ENCODE measurements at places on chromosomes 11 and 22. TPM values are rescaled to one million over a fixed set of nuclear protein-coding genes. Genes with fewer than 3 reads are reported as not detected.

C11orf86 gene
- total RNA-seq, result not detected

OOSP1 gene
- total RNA-seq, result not detected

RIMBP3C gene
- 0.57 TPM for total RNA-seq

MS4A14 gene
- total RNA-seq, result not detected

CRYBB2 gene
- not detected for total RNA-seq

MOGAT2 gene
- 0.13 TPM for total RNA-seq

ZNF70 gene
- 2.6 TPM for total RNA-seq

CD3D gene
- total RNA-seq, result 412 TPM

TMEM225 gene
- not detected for total RNA-seq

PGA4 gene
- not detected for total RNA-seq

DSCAML1 gene
- not detected for total RNA-seq

NAV2 gene
- total RNA-seq, result 0.08 TPM

PDGFB gene
- total RNA-seq, result 2.1 TPM

MS4A6E gene
- not detected for total RNA-seq

DNA sequence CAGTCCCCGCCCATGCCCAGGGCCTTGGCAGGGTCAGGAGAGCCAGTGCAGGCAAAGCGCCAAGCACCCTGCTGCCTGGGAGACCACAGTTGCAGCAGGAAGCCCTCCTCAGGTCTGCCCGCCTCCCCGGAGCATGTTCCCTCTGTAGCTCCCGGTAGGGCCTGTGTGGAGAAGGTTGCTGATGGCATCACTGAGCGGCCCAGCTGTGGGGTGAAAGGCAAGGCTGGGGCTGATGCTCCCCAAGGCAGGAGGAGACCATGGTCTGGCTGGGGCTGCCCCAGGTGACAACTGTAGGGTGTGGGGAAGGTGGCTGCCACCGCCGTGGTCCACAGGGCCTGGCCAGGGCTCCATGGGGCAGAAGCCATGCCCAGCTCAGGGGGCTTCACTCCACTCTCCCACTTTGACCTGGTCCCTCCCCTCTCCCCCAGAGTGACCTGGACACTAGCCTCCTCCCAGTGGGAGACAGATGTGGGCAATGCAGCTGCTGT, 53.0 kb downstream of the CDKN1C start:
- no peak for DNase-seq

GRCh38 chr11:44797886-44798606, 71.3 kb downstream of the TSPAN18 start:
- no peak for DNase-seq

DNA sequence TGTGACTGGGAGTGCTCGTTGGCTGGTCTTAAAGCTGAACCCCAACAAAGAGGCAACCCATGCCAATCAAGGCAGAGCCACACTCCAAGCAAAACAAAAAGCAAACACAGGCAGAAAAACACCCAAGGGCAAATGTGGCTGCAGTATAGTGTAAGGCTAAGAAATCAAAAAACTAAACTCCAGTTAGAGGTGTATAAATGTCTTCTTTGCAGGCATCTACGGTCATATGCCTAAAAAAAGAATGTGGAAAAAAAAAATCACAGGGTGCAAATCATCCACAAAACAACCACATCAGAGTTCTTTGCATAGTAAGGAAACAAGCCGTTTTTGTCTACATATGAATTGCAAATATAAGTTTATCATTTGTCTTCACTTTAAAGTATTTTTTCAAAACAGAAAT, 27.8 kb downstream of the ARFGAP3 start:
- no peak for DNase-seq

DNA sequence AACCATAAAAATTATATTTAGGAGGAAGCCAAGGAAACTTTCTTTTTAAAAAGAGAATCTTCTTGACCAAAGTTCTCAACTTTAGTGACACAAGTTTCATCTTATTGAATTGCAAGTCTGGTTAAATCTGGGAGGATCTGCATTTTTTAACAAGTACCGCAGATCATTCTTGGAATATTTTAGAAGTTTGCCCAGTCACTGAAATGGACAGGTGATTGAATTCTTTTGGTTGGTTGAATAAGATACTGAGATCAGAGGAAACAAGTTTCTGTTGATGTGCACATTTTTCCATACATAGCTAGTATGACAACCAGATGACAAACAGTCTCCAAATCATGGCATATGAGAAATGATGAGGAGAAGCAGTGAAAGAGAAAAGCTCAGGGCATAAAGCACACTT, 50.2 kb downstream of the SLN start:
- DNase-seq, result no peak

DNA sequence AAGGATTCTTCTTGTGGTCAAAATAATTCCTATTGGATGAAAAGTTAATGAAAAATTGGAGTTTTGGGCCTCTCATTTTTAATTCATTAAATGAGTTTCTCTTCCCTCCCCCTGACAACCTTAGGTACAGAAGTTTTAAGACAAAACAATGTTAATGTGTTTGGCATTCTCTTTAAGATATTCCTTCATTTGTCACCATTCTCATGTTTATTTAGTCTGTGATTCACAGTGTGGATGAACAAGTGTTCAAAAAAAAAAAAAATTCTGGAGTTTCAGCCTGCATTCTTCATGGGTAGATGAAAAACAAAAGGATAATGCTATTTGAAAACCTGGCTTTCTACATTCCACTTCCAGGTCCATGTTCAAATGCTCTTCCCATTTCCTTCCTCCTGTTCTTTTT, 172.6 kb upstream of the LUZP2 start:
- no peak for DNase-seq

GRCh38 chr11:61871158-61871597, 20.2 kb downstream of the FADS3 start:
- peak; percentile 49 for DNase-seq

DNA sequence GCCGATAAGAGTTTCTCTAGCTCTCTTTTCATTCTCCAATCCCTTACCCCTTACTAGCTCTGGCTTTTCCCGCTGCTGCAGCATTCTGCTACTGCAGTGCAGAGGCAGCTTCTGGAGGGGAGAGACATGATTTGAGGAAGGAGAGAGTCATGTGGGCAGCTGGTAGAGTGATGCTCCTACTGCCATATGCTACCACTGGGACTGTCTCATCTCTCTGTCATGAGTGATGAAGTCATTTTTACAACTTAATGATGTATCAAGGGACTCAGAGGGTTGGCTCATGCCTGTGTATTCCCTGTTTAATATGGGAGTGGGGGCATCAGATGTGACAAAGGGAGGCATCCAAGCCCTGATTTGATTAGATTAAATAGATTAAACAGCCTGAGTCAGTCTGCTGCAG, 11.3 kb downstream of the SLC17A6 start:
- DNase-seq, result no peak

DNA sequence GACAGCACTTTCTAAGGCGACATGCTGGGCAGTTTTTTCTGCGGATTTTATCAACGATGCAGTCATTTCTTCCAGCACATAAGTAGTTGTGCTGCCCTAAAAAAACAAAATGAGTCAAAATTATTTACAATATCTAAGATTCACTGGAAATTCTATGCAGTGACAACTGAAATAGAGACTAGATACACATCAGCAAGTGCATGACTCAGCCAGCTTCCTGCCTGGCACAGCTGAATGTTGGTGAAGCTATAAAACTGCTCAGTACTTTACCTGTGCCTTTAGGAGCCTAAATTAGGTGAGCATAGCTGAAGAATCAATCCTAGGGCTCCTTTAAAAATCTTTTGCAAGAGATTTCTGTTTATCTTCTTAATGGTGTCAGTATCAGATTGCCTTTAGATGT, 37.8 kb downstream of the PGR start:
- DNase-seq, result no peak

GRCh38 chr11:67270256-67271204, 4.3 kb downstream of the GRK2 start:
- DNase-seq, result no peak

DNA sequence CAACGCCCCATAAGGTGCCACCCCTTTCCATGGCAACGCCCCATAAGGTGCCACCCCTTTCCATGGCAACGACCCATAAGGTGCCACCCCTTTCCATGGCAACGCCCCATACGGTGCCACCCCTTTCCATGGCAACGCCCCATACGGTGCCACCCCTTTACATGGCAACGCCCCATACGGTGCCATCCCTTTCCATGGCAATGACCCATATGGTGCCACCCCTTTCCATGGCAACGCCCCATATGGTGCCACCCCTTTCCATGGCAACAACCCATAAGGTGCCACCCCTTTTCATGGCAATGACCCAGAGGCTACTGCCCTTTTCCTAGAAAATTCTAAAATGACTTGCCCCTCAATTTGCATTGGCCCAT, 72.1 kb downstream of the BRD1 start:
- DNase-seq, result no peak

- DNase-seq, result no peak
These were observed 527.5 kb downstream of the CNTN5 start for GRCh38 chr11:99548264-99548663.

DNA sequence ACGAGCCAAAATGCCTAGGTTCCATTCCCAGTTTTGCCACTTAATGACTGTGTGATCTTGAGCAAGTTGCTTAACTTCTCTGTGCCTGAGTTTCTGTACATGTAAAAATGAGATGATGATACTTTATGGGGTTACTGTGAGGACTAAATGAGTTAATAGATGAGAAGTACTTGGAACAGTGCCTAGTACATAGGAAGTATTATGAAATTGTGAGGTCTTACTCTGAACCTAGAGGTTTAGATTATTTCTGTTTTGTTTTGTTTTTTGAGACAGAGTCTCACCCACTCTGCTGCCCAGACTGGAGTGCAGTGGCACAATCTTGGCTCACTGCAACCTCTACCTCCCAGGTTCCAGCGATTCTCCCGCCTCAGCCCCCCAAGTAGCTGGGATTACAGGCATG, 227.0 kb upstream of the POU2AF2 start:
- no peak for DNase-seq

- no peak for DNase-seq
These were observed 622.5 kb downstream of the TBC1D22A start for GRCh38 chr22:47384977-47385376.

- DNase-seq, result no peak
These were observed 34.3 kb upstream of the PRODH start for GRCh38 chr22:18970176-18970947.

GRCh38 chr22:30251711-30252110, 5.2 kb upstream of the LIF start:
- no peak for DNase-seq

GRCh38 chr11:123316003-123316402, 114.1 kb upstream of the GRAMD1B start:
- no peak for DNase-seq

GRCh38 chr11:126834149-126834548, 166.4 kb downstream of the KIRREL3 start:
- DNase-seq, result no peak

GRCh38 chr22:27715106-27715505, 86.5 kb downstream of the MN1 start:
- DNase-seq, result no peak

DNA sequence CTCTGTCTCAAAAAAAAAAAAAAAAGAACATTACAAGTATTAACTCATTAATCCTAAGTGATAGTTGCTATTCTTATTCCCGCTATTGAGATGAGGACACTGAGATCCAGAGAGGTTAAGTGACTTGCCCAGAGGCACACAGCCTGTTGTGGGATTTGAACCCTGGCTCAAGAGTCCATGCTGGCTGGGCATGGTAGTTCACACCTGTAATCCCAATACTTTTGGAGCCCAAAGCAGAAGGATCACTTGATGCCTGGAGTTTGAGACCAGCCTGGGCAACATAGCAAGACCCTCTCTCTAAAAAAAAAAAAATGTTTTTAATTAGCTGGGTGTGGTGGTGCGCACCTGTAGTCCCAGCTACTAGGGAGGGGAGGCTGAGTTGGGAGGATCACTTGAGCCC, 4.1 kb downstream of the GCAT start:
- DNase-seq, result no peak

GRCh38 chr11:104219096-104219495, 55.1 kb upstream of the PDGFD start:
- DNase-seq, result no peak

DNA sequence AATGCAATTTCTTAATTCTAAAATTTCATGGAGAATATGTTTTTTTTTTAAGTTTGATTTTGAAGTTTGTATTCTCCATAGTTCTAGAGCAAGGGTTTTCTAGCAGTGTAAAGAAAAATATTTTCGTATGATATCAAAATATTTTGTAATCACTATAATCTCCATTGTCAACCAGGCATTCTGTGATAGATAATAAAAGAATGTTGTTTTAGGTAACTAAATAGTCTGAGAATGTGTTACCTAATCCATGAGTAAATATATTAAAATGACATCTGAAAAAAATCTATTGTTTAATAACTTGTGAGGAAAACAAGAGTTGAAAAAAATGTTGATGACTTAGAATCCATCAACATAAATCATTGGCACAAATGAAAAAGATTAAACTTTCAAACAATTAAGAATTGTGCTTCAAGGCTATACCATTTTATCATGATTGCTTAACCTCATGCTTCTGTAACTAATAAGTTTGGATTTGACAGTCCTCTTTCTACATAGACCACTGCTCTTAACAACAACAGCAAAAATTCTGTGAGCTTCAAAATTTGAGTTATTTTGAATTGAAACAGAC, 2211.8 kb downstream of the LRRC4C start:
- DNase-seq, result no peak

DNA sequence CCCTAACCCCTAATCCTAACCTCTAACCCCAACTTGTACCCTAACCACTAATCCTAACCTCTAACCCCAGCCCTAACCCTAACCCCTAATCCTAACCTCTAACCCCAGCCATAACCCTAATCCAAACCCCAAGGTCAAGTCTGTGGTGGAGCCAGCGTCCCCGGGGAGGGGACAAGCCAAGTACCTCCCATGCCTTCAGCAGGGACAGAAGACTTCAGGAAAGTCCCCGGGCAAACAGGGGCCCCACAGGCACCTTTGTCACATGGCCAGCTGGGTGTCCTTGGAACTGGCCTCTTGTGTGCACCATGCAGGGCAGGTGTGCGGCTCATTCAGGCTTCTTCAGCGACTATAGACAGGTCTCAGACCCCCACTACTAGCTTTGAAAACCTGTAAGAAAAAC, 555.8 kb downstream of the BRD1 start:
- no peak for DNase-seq

DNA sequence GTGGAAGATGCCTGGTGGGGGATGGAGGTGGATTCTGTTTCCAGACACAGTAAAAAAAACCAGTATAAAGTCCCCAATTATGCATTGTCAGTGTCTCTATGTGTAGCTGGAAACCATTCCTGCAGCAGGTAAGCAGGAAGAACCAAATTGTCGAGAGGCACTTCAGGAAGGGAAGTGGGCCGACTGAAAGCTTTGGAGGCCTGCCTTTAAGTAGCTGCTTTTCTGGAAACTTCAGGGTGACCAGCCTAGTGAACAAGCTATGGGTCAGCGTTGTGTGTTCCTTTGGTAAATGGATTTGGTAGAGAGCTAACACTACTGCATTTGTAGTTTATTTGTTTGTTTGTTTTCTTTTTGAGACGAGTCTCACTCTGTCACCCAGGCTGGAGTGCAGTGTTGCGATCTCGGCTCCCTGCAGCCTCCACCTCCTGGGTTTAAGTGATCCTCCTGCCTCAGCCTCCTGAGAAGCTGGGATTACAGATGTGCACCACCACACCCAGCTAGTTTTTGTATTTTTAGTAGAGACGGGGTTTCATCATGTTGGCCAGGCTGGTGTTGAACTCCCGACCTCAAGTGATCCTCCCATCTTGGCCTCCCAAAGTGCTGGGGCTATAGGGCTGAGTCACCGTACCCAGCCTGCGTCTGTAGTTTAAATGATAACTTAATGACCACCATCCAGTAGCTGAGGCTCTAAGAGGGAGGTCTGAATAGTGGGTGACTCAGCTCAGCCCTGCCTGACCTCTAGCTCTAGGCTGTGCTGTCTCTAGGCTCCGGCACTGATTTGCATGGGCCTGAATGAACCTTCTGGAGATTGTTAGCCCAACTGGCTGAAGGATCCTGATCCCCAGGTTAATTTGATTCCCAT, 12.8 kb downstream of the PTPRJ start:
- no peak for DNase-seq

GRCh38 chr11:28366549-28367346, 258.6 kb downstream of the METTL15 start:
- DNase-seq, result no peak
